ENCODE measurements at places on chromosomes 5 and 9.

GRCh38 chr5:1673042-1673677, 126.5 kb downstream of the MRPL36 start:
- DNase-seq: peak; percentile 19

DNA sequence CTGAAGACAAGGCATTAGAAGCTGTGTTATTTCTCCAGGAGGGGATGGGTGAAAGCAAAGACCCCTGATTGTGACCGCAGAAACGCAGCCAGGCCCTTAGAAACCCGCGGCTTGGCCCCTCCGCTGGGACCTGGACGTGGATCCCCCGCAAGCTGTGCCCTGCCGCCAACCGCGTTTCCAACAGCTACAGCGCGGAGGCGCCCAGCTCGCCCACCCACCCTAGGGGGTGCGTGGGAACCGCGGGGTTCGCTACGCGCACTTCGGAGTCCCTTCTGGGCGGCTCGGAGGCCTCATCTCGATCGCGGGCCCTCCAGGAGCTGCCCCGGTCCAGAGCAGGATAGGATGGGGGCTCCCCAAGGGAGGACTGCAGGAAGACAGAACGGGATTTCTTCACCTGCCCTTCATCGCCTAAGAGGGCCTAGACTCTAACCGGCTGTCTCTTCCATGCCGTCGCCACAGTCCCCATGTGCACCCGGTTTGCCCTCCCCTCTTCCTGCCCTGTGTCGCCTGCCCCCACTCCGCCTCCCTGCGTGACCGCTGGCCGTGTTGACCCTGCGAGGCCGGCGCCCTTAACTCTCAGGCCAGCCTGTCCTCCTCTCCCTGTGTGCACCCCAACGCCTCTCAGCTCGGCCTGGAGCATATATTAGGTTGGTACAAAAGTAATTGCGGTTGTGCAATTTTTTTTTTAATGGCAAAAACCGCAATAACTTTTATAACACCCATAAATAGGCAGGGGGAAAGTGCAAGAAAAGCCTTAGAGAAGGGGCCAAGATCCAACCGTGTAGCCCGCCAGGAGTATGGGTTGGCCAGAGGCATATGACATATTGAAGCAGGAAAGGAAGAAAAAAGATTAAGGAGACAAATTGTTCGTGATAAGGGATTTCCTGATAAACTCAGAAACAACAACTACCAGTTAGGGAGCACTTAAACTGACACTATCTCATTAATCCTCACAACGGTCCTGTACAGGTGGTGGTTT, 68.1 kb upstream of the FREM1 start:
- no peak for DNase-seq

GRCh38 chr5:56837381-56837780, 22.0 kb downstream of the MAP3K1 start:
- no peak for DNase-seq

- DNase-seq: no peak
Observed at GRCh38 chr5:110590187-110590586, 136.3 kb downstream of the TMEM232 start.

- DNase-seq: no peak
Observed at GRCh38 chr9:110671849-110672248, 3.3 kb downstream of the MUSK start.

- DNase-seq: no peak
Observed at GRCh38 chr9:101915482-101915881, 177.0 kb upstream of the GRIN3A start.

GRCh38 chr5:150195736-150196485, 6.0 kb downstream of the SLC6A7 start:
- no peak for DNase-seq

DNA sequence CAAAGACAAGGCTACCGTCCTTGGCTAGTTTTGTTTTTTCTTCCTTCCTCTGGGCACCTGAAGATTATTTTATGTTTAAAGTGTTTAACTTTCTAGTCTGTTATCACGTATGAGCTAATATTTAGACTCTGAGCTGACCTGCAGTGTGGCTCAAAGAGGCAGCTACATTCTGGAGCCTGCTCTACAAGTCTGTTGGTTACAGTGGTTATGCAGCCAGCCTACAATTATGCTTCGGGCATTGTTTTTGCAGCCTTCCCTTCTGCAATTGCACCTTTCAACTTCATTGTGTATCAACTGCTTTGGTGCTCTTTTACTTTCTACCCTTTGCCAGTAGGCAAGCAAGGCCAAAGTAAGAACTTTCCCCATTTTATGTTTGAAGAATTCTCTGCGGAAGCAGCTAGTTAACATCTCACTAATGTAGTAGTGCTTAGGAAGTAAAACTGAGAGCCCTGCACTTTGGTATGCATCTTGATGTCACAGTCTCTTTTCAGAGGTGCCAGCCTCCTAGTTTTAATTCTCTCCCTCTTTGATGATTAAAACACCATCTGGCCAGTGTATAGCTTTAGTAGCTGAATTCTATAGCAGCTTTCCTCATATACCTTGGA, 322.1 kb downstream of the FAM170A start:
- DNase-seq: no peak

- no peak for DNase-seq
Observed at GRCh38 chr9:78026416-78026815, 5.2 kb downstream of the GNAQ start.

GRCh38 chr5:79076819-79077218, 7.3 kb downstream of the BHMT2 start:
- DNase-seq: no peak

- no peak for DNase-seq
Observed at GRCh38 chr9:135080286-135081263, 6.9 kb upstream of the OLFM1 start.

GRCh38 chr5:43432486-43433375, 20.5 kb upstream of the CCL28 start:
- DNase-seq: peak; percentile 26

- no peak for DNase-seq
Observed at GRCh38 chr5:132370181-132370970, 866 bp downstream of the SLC22A5 start.
